ENCODE measurements at places on chromosomes 5 and 9.

DNA sequence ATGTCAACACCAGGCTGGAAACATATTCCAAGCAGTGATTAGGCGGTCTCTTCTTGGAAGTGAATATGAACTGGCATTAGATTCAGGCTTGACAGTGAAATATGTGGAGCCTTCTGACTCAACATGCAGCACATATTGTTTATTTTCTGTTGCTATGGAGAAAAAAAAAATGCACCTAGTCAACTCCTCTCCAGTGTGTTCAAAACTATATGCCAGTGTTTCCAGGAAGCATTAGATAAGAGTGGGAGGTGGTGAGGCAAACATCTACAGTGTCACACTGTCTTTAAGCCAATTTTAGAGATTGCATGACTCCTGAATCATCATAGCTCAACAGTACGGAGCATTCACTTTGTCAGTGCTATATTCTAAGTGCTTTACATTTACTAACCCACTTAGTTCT is 117.9 kb downstream of the HCN1 start:
- no peaks in the 10 kb centered on the region for H3K36me3 ChIP-seq
- H3K27ac ChIP-seq: no peak overlapping the region
- no peaks in the 10 kb centered on the region for H3K27me3 ChIP-seq

DNA sequence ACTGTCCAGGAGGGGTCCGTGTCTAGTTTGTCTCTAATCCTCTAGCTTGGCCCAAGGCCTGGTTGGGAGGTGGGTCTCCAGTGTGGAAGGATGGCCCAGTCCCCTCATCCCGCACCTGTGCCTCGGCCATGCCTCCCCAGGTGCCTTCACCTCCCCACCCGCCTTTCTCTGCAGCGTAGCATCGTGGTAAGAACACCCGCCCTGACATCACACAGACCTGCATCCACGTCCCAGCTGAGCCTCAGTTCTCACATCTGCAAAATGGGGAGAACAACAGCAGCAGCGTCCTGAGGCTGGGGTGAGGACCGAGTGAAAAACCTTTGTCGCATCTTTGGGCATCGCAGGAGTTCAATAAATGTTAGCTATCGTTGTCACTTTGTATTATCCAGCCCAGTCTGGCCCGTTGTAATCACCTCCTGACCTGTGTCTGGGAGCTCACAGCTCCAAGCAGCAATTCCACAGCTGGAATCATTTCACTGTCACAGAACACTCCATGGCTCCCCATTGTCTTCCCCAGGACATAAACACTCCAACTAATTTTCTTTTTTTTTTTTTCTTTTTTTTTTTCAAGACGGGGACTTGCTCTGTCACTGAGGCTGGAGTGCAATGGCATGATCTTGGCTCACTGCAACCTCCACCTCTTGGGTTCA is 181.2 kb upstream of the IER5L start:
- H3K27me3 ChIP-seq: no peaks in the 10 kb centered on the region
- no peak overlapping the region for H3K4me3 ChIP-seq
- no peaks in the 10 kb centered on the region for H3K36me3 ChIP-seq
- no peaks in the 10 kb centered on the region for H3K4me1 ChIP-seq
- DNase-seq: no peak
- no peak overlapping the region for H3K27ac ChIP-seq

- H3K4me3 ChIP-seq: no peak overlapping the region
- H3K4me1 ChIP-seq: no peaks in the 10 kb centered on the region
- no peaks in the 10 kb centered on the region for H3K27me3 ChIP-seq
- DNase-seq: no peak
Measured at GRCh38 chr9:93963969-93964368, 8.8 kb upstream of the BARX1 start.

DNA sequence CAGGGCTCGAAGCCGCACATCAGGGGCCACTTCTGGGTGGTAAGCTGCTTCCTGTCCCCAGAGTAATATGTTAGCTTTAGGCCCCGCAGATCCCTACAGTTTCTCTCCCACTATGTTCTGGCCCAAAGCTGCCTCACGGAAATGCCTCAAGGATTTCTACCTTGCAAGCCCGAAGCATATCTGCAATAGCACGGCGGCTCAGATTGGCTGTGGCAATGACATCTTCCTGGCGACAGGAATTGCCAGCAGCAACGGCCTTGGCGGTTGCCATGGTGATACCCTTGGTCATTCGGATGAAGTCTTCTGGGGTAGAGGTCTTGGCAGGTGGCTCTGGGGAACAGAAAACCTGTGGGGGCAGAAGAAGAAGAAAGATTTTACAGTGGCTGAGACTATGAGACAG is 10.3 kb upstream of the TPM2 start:
- H3K4me3 ChIP-seq: no peak overlapping the region
- no peak for DNase-seq
- peaks cover 41% of the 10 kb centered on the region for H3K4me1 ChIP-seq
- H3K27ac ChIP-seq: peak overlapping the region; percentile 96
- H3K27me3 ChIP-seq: no peaks in the 10 kb centered on the region

DNA sequence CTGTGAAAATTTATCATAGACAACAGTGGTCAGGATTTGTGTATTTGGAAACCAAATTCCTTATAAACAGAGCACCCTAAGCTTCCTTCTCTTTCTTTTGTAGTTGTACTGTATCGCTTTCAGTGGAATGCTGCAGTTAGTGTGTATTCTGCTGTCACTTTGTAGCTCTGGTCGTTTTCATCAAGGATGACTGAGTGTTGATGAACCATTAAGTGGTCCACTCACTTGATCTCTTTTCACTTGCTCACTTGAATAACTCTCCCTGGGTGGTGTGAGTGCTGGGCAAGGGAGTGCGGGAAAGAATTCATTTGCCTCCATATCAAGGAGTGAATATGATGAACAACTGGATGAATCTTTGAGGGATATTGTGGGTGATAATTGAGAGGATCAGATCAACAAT is 1225.7 kb upstream of the WWC1 start:
- no peaks in the 10 kb centered on the region for H3K36me3 ChIP-seq
- no peak overlapping the region for H3K27ac ChIP-seq
- H3K4me1 ChIP-seq: no peaks in the 10 kb centered on the region
- DNase-seq: no peak
- no peaks in the 10 kb centered on the region for H3K27me3 ChIP-seq

- no peaks in the 10 kb centered on the region for H3K27me3 ChIP-seq
- H3K4me3 ChIP-seq: no peak overlapping the region
- no peaks in the 10 kb centered on the region for H3K36me3 ChIP-seq
- H3K27ac ChIP-seq: no peak overlapping the region
Measured at GRCh38 chr9:36837431-36838405, 196.3 kb downstream of the PAX5 start.

- no peaks in the 10 kb centered on the region for H3K4me1 ChIP-seq
- H3K27me3 ChIP-seq: no peaks in the 10 kb centered on the region
- no peak overlapping the region for H3K4me3 ChIP-seq
- no peak for DNase-seq
- no peak overlapping the region for H3K27ac ChIP-seq
- no peaks in the 10 kb centered on the region for H3K36me3 ChIP-seq
Measured at GRCh38 chr5:113450929-113451328, 16.1 kb upstream of the TSSK1B start.

- H3K36me3 ChIP-seq: no peaks in the 10 kb centered on the region
- H3K4me3 ChIP-seq: no peak overlapping the region
- H3K4me1 ChIP-seq: no peaks in the 10 kb centered on the region
- H3K27ac ChIP-seq: no peak overlapping the region
- DNase-seq: peak; percentile 26
Measured at GRCh38 chr5:161411156-161411555, 135.4 kb downstream of the GABRB2 start.

GRCh38 chr5:112604732-112605630 is 132.7 kb upstream of the APC start:
- no peaks in the 10 kb centered on the region for H3K4me1 ChIP-seq
- no peak overlapping the region for H3K4me3 ChIP-seq
- DNase-seq: no peak
- H3K27ac ChIP-seq: no peak overlapping the region

- DNase-seq: no peak
- H3K27me3 ChIP-seq: no peaks in the 10 kb centered on the region
- no peak overlapping the region for H3K4me3 ChIP-seq
- H3K36me3 ChIP-seq: no peaks in the 10 kb centered on the region
- H3K27ac ChIP-seq: no peak overlapping the region
Measured at GRCh38 chr9:38146844-38147243, 77.8 kb upstream of the SHB start.

DNA sequence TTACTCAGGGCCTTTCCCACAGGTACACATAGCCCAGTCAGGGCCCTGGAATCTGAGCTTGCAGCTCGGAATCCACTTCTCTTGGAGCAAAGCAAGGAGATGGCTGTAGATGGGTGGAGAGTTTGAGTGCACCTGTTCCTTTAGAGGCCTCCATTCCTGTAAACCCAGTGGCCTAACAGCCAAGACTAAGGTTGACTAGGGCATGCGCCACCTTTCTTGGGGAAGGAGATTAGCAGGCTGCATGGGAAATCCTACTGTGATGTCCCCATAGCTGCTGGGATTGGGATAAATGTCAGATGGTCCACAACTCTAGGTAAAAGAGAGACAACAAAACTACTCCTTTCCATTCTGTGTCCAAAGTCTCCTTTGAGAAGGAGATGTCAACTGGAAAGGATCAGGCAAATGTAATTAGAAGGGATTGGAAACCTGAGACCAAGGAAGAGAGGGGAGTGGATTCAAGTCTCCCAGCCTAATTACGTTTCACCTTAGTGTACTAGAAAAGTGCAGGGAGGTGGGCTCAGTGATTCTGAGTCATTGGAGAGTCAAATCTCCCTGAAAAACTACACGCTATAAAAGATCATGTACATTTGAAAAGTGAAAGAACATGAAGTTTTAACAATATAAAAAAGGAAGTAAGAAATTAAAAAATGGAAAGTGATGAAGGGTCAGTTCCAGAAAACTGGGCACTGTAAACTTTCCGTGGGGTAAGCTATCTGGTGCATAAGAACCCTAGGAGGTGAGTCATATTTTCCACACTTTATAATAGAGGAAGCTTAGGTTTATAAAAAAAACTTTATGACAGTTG is 104.2 kb downstream of the SEC61B start:
- no peak overlapping the region for H3K27ac ChIP-seq
- H3K36me3 ChIP-seq: no peaks in the 10 kb centered on the region
- H3K4me3 ChIP-seq: no peak overlapping the region
- H3K4me1 ChIP-seq: no peaks in the 10 kb centered on the region
- H3K27me3 ChIP-seq: no peaks in the 10 kb centered on the region
- DNase-seq: no peak

DNA sequence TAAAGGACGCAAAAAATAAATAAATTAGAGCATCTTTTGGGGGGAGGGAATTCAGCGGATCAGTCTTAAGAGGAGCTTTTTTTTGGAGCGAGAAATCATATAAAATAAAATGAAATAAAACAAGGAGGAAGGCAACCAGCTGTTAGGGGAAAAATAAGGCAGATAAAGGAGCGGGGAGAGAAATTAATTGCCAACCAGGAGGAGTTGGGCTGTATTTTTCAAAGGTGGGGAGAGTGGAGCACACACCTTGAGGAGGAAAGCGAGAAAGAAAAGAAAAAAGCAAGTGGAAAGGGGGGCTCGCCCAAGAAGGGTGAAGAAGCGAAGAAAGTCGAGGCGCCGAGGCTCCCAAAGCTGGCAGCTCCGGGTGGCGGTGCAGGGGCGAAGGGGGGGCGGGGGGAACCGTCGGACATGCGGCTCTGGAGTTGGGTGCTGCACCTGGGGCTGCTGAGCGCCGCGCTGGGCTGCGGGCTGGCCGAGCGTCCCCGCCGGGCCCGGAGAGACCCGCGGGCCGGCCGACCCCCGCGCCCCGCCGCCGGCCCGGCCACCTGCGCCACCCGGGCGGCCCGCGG is at the start of gene PAPPA:
Gene PAPPA, plus strand, starts transcription at position 27 of the 569 bp plus-strand sequence. Its CDS starts 382 bp downstream, at position 409.
- H3K27me3 ChIP-seq: no peaks in the 10 kb centered on the region
- H3K27ac ChIP-seq: peak within 1 kb of the TSS; percentile 81
- DNase-seq: no peak
- H3K36me3 ChIP-seq: no peaks in the 10 kb centered on the region
- H3K4me1 ChIP-seq: no peaks in the 10 kb centered on the region
- peak within 1 kb of the TSS; percentile 59 for H3K4me3 ChIP-seq

DNA sequence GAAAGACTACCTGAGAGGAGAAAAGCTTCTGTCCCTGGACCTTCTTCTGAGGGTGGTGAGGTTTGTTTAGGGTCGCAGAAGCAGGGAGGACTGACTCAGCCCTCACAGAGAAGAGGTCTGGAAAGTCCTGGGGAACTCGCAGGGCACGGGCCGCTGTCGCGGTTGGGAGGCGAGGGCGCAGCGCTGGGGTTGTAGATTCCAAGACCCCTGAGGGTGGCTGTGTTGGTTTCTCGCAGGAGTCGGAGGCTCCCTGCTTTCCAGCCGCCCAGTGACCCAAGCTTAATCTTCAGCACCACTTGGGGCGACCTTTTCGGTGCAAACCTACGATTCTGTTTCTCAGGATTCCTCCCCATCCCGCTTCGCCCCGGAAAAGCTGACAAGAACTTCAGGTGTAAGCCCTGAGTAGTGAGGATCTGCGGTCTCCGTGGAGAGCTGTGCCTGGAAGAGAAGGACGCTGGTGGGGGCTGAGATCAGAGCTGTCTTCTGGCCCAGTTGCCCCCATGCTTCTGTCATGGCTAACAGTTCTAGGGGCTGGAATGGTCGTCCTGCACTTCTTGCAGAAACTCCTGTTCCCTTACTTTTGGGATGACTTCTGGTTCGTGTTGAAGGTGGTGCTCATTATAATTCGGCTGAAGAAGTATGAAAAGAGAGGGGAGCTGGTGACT is 482 bp downstream of the SLC27A6 start:
- no peak overlapping the region for H3K4me3 ChIP-seq
- no peaks in the 10 kb centered on the region for H3K36me3 ChIP-seq
- no peaks in the 10 kb centered on the region for H3K27me3 ChIP-seq
- no peak overlapping the region for H3K27ac ChIP-seq
- H3K4me1 ChIP-seq: no peaks in the 10 kb centered on the region
- no peak for DNase-seq

GRCh38 chr5:134119720-134120119 is 5.2 kb downstream of the TCF7 start:
- peaks cover 16% of the 10 kb centered on the region for H3K4me1 ChIP-seq
- no peak overlapping the region for H3K27ac ChIP-seq
- no peaks in the 10 kb centered on the region for H3K27me3 ChIP-seq
- no peak for DNase-seq
- H3K36me3 ChIP-seq: no peaks in the 10 kb centered on the region
- no peak overlapping the region for H3K4me3 ChIP-seq

- no peak overlapping the region for H3K4me3 ChIP-seq
- H3K4me1 ChIP-seq: no peaks in the 10 kb centered on the region
- H3K27me3 ChIP-seq: no peaks in the 10 kb centered on the region
- DNase-seq: no peak
- H3K36me3 ChIP-seq: peaks cover 6% of the 10 kb centered on the region
Measured at GRCh38 chr9:111644195-111644772, 13.2 kb downstream of the DNAJC25 start.

- H3K4me3 ChIP-seq: no peak overlapping the region
- H3K27ac ChIP-seq: no peak overlapping the region
- no peaks in the 10 kb centered on the region for H3K4me1 ChIP-seq
- no peaks in the 10 kb centered on the region for H3K27me3 ChIP-seq
Measured at GRCh38 chr5:53368516-53368915, 111.9 kb upstream of the FST start.
